ENCODE measurements at places on chromosomes 4 and X.

- DNase-seq: no peak
Observed at GRCh38 chrX:90617710-90618325, 696.1 kb downstream of the TGIF2LX start.

GRCh38 chrX:132146456-132146855, 18.6 kb upstream of the FRMD7 start:
- DNase-seq: no peak

DNA sequence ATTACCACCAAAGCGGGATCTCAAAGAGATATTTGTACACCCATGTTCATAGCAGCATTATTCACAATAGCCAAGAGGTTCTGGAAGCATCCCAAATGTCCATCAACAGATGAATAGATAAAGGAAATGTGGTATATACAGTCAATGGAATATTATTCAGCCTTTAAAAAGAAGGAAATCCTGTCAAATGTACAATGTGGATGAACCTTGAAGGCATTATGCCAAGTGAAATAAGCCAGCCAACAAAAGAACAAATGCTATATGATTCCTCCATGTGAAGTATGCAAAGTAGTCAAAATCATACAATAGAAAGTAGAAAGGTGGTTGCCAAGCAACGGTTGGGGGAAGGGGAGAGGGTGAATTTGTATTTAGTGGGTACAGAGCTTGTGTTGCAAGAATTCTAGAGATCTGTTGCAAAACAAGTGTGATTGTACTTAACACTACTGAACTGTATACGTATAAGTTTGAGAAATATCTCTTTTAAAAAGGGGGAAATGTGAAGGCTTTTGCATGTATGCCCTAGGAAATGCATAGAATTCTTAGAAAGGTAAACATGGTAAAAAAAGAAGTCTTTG, 5.0 kb upstream of the ZRSR2 start:
- DNase-seq: no peak

DNA sequence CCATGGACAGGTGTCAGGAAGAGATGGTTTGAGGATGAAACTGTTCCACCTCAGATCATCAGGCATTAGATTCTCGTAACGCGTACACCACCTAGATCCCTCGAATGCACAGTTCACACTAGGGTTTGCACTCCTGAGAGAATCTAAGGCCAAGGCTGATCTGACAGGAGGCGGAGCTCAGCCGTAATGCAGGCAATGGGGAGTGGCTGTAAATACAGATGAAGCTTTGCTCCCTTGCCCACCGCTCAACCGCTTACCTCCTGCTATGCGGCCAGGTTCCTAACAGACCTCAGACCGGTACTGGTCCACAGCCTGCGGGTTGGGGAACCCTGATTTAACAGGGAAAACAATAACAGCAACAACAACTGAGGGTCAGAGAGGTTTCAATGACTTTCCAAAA, 2.0 kb upstream of the TEC start:
- no peak for DNase-seq

- DNase-seq: no peak
Observed at GRCh38 chr4:19925516-19925915, 326.2 kb upstream of the SLIT2 start.

DNA sequence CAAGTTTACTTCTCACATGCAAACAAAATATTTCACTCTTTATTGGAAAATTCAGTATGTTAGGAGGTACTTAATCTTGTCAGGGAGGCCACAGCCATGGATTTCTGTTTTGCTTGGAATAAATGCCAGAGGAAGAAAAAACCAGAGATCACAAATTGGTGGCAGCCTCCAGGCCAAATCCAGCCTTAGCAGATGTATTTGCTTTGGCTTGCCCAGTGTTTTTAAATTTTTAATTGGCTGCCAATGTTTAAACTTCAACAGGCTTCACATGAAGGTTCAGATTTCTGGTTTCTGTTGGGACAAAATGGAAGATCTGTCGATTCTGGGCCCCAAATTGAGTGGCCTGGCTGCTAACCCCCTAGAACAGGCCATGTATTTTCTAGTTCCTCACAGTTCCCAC, 19.2 kb downstream of the YY2 start:
- DNase-seq: no peak
